ENCODE measurements at places on chromosomes 5 and 9.
A peak's percentile ranks its signal among the peaks of the same experiment; 100 is the strongest.

DNA sequence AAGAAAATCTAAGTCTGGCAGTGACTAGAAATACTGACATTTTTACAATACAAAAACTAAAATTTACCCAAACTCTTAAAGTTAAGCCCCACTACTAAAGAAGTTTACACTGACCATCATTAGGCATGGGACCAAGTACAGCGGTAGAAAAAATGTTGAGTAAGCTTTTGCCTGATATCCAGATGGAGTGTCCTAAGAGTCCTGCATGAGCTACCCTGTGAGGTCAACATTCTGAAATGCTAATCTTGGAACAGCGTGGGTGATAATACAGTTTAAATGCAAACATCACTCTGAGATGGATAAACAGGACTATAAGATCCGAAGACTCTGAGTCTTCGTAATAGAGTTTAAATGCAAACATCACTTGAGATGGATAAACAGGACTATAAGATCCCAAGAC, 189.7 kb downstream of the DCP2 start:
- DNase-seq = no peak

GRCh38 chr9:111287127-111287526, 42.9 kb downstream of the OR2K2 start:
- no peak for DNase-seq

DNA sequence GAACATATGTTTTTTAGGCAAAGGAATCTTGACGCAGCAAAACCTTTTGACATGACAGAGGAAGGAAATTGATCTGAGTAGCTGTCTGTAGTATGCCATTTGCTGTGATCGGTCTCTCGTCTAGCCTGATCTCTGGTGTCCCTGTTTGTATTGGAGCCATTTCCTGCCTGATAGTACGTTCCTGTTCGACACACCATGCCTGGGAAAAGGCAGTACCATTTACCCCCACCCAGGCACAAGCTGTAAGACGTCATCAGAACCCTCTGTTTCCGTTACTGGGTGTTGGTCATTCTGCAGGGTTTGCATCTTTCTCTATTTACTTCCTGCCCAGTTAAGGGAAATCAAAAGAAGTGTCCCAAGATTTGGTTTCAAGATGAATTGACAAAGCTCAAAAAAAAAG, 129.7 kb downstream of the CEMIP2 start:
- DNase-seq = peak; percentile 32

- no peak for DNase-seq
Observed at GRCh38 chr9:137978262-137978714, 100.7 kb downstream of the CACNA1B start.

GRCh38 chr5:135210286-135211055, 176.4 kb upstream of the PITX1 start:
- DNase-seq = peak; percentile 15

DNA sequence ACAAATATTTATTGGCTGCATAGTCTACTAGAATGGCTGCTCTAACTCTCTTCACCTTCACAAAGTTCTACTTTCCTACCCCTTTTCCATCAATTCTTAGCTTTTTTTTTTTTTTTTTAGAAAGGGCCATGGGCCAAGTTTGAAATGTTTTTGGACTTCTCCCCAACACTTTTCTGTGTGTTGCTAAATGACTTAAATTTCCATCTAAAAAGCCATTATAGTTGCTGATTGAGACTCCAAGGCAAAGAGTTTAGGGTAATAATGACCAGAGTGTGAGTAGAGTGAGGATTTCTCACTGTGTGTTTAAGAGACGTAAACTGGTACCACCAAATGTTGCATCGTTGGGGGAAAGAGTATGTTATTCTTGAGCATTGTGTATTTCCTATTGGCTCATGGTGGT, 24.4 kb downstream of the TNC start:
- no peak for DNase-seq

DNA sequence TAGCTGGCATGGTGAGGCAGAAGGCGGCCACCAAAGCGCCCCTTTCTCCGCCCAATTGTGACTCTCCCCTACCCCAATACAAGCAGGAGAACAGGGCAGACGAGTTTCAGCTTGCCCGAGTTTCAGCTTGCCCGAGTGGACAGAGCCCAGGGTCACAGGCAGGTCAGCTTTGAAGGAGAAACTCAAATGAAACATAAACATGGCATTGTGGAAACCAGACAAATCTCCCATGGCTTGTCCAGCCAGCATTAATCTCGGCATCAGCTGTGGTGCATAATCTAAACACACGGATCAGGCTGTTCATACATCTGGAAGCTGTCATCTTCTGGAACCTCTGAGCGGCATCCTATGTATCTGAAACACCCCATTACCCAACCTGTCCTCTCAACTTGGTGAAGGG, 16.9 kb downstream of the PTCH1 start:
- DNase-seq = no peak

DNA sequence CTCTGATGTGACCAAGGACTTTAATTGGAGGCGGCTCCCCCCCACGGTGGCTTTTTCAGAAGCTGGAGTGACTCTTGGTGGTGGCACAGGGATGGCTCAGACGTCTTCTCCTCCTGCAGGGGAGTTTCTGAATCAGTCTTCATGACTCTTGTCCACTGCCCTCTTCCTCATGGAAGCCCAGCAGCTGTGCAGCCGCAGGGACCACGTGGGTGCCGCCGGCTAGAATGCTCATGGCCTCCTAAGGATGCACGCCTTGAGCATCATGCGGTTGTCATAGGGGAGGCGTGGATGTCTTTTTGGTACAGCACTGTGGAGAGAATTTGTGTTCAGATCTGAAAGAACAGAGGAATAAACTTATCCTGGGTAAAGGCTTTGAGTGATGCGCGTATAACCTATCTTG, 1.3 kb downstream of the TEX53 start:
- no peak for DNase-seq

GRCh38 chr5:12284604-12285003, 380.4 kb upstream of the CTNND2 start:
- no peak for DNase-seq

GRCh38 chr5:22678886-22679285, 174.3 kb downstream of the CDH12 start:
- no peak for DNase-seq

GRCh38 chr9:68672215-68672614, 32.8 kb upstream of the PIP5K1B start:
- no peak for DNase-seq

DNA sequence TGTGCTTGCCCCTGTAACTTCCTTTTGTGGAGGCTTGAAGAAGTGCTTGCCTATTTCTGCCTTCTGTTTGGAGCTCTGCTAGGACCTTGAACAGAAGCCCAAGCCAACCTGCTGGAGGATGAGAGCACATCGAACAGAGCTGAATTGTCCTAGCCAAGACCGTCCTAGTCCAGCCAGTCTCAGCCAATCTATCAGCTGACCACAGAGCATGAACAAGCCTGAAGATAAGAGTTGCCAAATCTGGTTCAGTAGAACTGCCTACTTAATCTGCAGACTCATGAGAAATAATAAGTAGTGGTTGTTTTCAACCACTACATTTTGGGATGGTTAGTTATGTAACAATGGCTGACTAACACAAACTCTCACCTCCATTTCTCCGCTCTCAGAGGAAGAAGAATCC, 4.4 kb upstream of the SNX2 start:
- DNase-seq = no peak

GRCh38 chr5:142853682-142854081, 83.5 kb downstream of the ARHGAP26 start:
- DNase-seq = no peak

DNA sequence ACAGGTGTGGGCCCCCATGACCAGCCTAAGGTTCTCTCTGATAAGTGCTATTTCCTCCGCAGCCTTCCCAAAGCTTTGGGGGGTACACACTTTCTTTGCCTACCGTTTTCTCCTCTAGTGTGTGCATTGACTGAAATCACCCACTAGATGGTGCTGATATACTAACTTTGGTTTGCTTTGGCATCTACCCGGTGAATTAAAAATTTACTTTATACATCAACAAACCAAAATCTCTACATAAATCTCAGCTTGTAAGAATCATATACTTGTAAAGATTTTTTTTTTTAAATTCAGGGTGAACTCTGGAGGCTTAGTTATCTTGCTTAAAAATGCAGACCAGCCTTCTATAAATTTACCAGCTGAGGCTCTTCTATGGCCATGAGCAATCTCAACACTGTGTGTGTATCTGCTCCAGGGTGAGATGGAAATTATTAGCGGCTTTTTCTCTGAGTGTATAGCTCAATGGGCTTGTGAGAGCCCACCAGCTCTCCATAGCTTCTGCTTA, 475.7 kb upstream of the TNC start:
- no peak for DNase-seq

DNA sequence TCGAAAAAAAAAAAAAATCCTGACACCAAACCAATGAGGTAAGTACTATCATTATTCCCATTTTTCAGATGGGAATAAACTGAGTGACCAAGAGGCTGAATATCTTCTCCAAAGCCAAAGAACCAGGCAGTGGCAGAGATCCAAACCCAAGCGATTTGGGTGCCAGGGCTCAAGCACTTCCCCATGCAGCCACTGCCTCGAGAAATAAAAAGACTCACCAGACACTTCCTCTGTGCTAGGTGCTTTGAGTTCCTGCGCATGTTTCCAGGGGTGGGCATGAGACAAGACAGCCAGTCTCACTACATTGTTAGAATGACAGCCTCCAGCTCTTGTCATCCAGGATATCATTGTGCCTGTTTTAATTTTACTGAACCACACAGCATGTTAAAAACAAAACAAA, 2.3 kb upstream of the RPL26L1 start:
- DNase-seq = no peak

- no peak for DNase-seq
Observed at GRCh38 chr9:120326049-120326693, 253.8 kb downstream of the CDK5RAP2 start.

DNA sequence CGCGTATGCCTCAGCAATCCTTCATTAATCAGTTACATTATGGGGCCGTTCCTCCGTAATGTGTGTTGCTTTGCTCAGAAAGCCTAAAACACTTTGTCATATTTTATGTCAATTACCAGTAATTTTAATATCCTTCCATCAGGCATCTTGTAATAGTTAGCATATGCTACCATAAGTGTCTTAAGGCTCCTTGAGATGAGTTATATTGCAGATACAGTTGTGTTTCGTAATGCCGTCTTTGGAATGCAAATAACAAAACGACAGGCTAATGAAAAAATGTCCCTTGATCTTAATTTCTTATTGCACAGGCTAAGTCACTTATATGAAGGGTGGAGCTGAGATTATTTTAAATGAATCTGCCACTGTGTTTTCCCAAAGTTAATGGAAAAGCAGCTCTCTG, 50.5 kb downstream of the TBCA start:
- DNase-seq = no peak

GRCh38 chr9:111375817-111376564, 46.0 kb upstream of the OR2K2 start:
- DNase-seq = no peak

- no peak for DNase-seq
Observed at GRCh38 chr5:94777056-94777880, 158.8 kb downstream of the SLF1 start.

DNA sequence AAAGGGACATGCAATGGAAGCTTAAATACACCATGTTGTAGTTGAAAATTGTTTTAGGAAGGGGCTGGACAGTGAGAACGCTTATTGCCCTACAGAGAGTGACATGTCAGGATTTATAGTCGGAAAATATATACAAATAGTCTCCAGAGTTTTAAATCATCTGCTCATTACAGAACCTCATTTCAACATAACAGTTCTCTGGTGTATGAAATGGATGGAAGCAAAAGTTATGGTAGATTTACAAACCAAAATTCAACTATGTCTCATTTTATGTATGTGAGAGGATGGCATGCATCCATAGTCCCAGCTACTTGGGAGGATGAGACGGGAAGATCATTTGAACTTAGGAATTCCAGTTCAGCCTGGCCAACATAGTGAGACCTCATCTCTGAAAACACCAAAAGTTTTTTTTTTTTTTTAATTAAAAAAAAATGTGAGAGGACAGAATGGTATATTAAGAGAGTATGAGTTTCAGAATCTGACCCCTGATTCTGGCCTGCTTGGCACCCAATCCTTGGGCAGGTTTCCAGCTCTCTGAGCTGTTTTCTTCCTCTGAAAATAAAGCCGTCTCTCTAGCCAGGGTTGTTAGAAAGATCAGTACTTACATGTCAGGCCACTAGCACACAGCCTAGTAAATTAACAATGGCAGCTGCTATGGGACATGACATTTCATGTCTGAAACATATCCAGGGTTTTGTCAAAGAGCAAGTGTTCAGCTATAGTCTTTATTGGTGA, 40.1 kb downstream of the IQGAP2 start:
- peak; percentile 20 for DNase-seq

DNA sequence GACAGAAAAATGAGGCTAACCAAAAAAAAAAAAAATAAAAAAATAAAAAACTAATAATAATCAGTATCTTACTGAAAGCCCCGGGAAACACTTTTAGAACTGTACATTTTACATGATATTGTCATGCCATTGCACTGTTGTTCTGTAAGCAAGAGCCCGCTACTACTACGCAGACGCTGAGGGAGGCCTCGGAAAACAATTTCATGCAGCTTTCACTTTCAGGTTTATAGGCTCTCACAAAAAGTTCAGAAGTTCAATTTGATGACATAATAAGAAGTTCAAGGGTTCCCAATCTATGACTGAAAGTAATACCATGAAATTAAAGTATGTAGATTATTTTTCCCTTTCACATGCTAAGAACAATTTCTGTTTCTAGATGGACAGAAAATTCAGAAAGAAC, 318.3 kb upstream of the ITGA1 start:
- DNase-seq = no peak

- no peak for DNase-seq
Observed at GRCh38 chr9:14670718-14671117, 22.5 kb downstream of the ZDHHC21 start.

DNA sequence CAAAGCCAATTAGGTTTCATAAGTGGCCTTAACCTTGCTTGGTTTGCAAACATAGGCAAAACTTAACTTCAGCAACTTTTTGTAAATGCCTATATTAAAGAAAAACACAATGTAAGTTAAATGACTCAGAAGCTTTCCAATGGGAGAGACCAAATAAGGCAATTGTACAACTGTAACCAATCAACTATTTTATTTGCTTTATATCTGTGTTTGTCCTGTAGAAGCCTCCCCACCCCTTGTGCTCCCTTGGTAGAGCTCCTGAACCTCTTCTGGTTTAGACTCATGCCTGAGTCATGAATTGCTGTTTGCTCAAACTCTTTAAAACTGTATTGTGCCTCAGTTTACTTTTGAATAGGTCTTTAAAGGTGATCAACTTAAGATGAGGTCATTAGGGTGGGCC, 3.0 kb upstream of the C1QTNF3 start:
- DNase-seq = no peak

- DNase-seq = no peak
Observed at GRCh38 chr9:100346836-100347235, 5.9 kb downstream of the TEX10 start.

DNA sequence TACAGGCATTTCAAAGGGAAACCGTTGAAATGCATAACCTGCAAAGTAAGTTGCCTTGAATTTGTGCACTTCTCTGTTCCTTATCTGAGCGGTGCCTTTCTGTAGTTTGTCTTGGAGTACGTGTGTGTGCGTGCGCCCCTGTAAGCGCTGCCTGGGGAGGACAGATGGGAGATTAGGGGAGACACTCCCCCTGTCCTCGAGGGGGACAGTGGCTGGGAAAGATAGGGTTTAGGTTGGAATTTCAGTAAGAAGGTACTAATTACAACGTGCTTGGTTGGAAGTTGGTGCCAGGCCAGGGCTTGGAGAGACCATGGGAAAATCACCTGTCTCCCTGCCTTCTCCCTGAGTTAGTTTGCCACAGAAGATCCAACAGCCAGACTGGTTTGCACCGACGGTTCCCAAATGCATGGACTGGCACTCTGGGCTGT, 73.2 kb downstream of the PIK3R1 start:
- DNase-seq = peak; percentile 49

- no peak for DNase-seq
Observed at GRCh38 chr9:114899461-114899860, 30.9 kb downstream of the TNFSF8 start.

GRCh38 chr9:128078504-128079434, 10.7 kb downstream of the SLC25A25 start:
- DNase-seq = no peak

- DNase-seq = no peak
Observed at GRCh38 chr9:18834740-18835361, 198.2 kb downstream of the SAXO1 start.
